ENCODE measurements at places on chromosomes 12 and 14. TPM values are rescaled to one million over a fixed set of nuclear protein-coding genes. Genes with fewer than 3 reads are reported as not detected.
A peak's percentile ranks its signal among the peaks of the same experiment; 100 is the strongest.

GRCh38 chr12:17928708-17929366 lies 161.2 kb downstream of the RERGL start:
- H3K4me1 ChIP-seq: no peaks in the 10 kb centered on the region
- H3K36me3 ChIP-seq: no peaks in the 10 kb centered on the region
- no peaks in the 10 kb centered on the region for H3K27me3 ChIP-seq
- no peak for DNase-seq

DNA sequence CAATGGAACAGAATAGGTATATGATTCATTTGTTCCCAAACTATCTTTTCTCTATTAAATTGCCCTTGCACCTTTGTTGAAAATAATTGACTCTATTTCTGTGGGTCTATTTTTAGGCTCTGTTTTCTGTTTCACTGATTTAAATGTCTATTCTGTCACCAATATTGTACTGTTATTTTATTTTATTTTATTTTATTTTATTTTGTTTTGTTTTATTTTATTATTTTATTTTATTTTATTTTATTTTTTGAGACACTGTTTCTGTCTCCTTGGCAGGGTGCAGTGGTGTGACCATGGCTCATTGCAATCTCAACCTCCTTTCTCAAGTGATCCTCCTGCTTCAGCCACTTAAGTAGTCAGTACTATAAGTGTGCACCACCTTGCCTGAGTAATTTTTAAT lies 34.9 kb downstream of the OR4N2 start:
- no peak for DNase-seq
- no peaks in the 10 kb centered on the region for H3K4me1 ChIP-seq
- H3K36me3 ChIP-seq: no peaks in the 10 kb centered on the region
- no peak overlapping the region for H3K4me3 ChIP-seq
- H3K27me3 ChIP-seq: no peaks in the 10 kb centered on the region

GRCh38 chr12:6747216-6747615 lies 5.7 kb downstream of the MLF2 start:
- no peak overlapping the region for H3K4me3 ChIP-seq
- H3K27me3 ChIP-seq: no peaks in the 10 kb centered on the region
- no peak for DNase-seq
- no peak overlapping the region for H3K27ac ChIP-seq
- peaks cover 32% of the 10 kb centered on the region for H3K36me3 ChIP-seq

GRCh38 chr12:64160711-64161060 lies 61.4 kb downstream of the KICS2 start:
- H3K4me3 ChIP-seq: no peak overlapping the region
- no peak overlapping the region for H3K27ac ChIP-seq
- no peaks in the 10 kb centered on the region for H3K4me1 ChIP-seq
- peaks cover 24% of the 10 kb centered on the region for H3K27me3 ChIP-seq
- no peak for DNase-seq

GRCh38 chr12:20469300-20469699 lies 101.0 kb downstream of the PDE3A start:
- H3K4me3 ChIP-seq: no peak overlapping the region
- H3K27me3 ChIP-seq: no peaks in the 10 kb centered on the region
- no peak overlapping the region for H3K27ac ChIP-seq
- H3K36me3 ChIP-seq: peaks cover 2% of the 10 kb centered on the region
- peaks cover 28% of the 10 kb centered on the region for H3K4me1 ChIP-seq

GRCh38 chr12:108298761-108299275 lies 40.3 kb downstream of the CMKLR1 start:
- DNase-seq: no peak
- no peaks in the 10 kb centered on the region for H3K36me3 ChIP-seq
- H3K4me3 ChIP-seq: no peak overlapping the region
- H3K4me1 ChIP-seq: peaks cover 9% of the 10 kb centered on the region
- H3K27me3 ChIP-seq: peaks cover 23% of the 10 kb centered on the region
- no peak overlapping the region for H3K27ac ChIP-seq

DNA sequence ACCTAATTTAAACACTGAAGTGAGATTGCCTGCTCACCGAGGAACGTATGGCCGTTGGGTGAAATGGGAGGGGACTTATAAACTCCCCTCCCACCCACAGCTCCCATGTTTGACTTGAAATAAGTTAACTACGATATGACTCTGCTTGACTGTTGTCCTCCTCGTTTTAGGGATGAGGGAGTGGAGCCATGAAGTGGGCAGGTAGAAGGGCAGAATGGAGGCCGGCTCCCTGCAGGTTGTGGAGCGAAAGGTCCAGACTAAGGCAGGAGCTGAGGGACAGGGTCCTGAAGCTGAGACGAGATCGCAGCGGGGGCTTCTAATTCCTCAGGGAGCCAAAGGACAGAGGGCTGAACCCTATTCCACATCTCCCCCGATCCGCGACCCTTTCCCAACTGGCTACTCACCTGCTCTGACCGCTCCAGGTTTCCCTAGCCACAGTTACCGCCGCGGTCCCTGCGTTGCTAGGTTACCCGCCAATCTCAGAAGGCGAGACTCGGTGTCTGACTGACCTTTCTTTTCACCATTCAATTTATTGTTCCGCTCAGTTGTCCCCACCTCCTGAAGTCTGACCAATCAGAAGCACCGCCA lies 577 bp upstream of the TPCN1 start:
- peaks cover 21% of the 10 kb centered on the region for H3K4me1 ChIP-seq
- no peak for DNase-seq
- no peaks in the 10 kb centered on the region for H3K27me3 ChIP-seq
- H3K36me3 ChIP-seq: no peaks in the 10 kb centered on the region

GRCh38 chr14:32980178-32980901 lies 41.7 kb downstream of the NPAS3 start:
- H3K4me3 ChIP-seq: no peak overlapping the region
- no peaks in the 10 kb centered on the region for H3K36me3 ChIP-seq
- H3K27ac ChIP-seq: no peak overlapping the region
- no peak for DNase-seq
- no peaks in the 10 kb centered on the region for H3K27me3 ChIP-seq
- H3K4me1 ChIP-seq: no peaks in the 10 kb centered on the region

- H3K27me3 ChIP-seq: peaks cover 92% of the 10 kb centered on the region
- no peak for DNase-seq
- H3K36me3 ChIP-seq: no peaks in the 10 kb centered on the region
- H3K4me3 ChIP-seq: peak overlapping the region; percentile 68
- peak overlapping the region; percentile 24 for H3K27ac ChIP-seq
- H3K4me1 ChIP-seq: peaks cover 10% of the 10 kb centered on the region
These were observed 12.3 kb downstream of the KRT83 start for GRCh38 chr12:52308806-52309425.

- no peak overlapping the region for H3K4me3 ChIP-seq
- H3K36me3 ChIP-seq: no peaks in the 10 kb centered on the region
- H3K27me3 ChIP-seq: peaks cover 3% of the 10 kb centered on the region
- H3K27ac ChIP-seq: no peak overlapping the region
- H3K4me1 ChIP-seq: peaks cover 8% of the 10 kb centered on the region
- DNase-seq: no peak
These were observed 17.6 kb downstream of the PNP start for GRCh38 chr14:20486684-20487395.

DNA sequence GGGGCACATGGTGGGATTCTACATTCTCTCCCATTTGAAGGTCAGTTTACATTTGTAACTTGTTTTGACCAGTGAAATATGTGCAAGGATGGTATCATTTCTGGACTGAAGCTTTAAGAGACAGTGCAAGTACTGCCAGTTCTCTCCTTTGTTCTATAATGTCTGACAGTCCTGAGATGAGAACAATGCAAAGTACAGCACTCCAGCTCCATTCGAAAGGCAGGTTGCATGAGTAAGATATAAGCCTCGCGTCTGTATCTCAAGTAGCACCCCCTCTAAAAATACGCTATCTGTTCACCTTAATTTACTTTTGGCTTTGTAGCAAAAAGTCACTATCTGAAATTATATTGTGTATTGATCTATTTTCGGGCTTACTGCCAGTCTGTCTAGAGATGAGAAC lies 1122.2 kb upstream of the TMEM132C start:
- peaks cover 11% of the 10 kb centered on the region for H3K27me3 ChIP-seq
- H3K27ac ChIP-seq: no peak overlapping the region
- H3K4me3 ChIP-seq: no peak overlapping the region
- no peaks in the 10 kb centered on the region for H3K36me3 ChIP-seq

The CREBL2 gene
- total RNA-seq: 8.0 TPM

DNA sequence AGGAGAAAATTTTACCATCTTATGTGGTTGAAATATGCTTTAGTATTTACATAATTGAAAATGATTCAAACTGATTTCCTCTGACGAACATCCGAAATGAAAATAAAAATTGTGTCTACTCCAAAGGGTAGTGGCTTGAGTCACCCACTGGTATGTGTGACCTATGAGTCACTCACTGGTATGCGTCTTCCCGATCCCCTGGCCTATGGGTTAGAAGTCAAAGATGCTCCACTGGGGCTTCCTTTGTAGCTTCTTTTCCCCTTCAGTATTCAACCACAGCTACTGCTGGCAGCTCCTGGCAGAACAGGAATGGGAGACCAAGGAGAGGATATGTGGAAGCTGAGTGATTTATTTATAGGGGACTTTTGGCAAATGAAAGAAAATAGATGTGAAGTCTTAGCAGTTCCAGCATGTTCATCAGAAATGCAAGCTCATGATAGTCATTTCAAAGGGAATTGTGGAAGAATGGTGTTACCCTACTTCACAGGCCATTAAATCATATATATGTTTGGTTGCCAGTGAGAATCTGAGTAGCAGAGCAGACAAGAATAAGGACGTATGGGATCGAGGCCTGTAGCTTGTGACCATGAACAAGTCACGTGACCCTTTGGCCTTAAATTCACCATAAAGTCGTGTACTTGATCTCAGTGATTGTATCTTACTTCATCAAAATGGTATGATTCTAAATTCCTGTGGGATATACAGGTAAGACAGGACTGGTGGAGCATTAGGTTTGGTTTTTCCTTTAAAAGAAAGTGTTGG lies 108.3 kb downstream of the CRADD start:
- peak overlapping the region; percentile 60 for H3K27ac ChIP-seq
- peaks cover 60% of the 10 kb centered on the region for H3K4me1 ChIP-seq
- no peak for DNase-seq
- H3K36me3 ChIP-seq: peaks cover 6% of the 10 kb centered on the region
- H3K27me3 ChIP-seq: no peaks in the 10 kb centered on the region
